T-helper 17 cell (primary cell): ENCODE measurements at places on chromosomes 12 and 14.

DNA sequence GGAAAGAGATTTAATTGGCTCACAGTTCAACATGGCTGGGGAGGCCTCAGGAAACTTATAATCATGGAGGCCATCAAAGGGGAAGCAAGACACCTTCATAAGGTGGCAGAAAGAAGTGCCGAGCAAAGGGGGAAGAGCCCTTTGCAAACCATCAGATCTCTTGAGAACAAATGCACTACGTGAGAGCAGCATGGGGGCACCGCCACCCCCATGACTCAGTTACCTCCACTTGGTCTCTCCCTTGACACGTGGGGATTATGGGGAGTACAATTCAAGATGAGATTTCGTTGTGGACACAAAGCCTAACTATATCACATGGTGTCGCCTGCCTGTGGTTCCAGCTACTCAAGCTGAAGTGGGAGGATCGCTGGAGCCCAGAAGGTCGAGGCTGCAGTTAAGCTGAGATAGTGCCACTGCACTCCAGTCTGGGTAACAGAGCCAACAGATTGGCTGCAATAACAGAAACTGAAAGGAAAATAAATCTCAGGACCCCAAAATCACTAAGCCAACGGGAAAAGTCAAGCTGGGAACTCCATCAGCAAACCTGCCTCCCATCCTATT, 10.0 kb upstream of the CDCA4 start:
- DNase-seq: no peak

GRCh38 chr12:28512406-28512805, 322.1 kb downstream of the CCDC91 start:
- no peak for DNase-seq

GRCh38 chr12:121239351-121240061, 29.6 kb downstream of the P2RX4 start:
- DNase-seq: no peak

GRCh38 chr14:86790408-86791364, 1202.3 kb downstream of the GALC start:
- DNase-seq: no peak

DNA sequence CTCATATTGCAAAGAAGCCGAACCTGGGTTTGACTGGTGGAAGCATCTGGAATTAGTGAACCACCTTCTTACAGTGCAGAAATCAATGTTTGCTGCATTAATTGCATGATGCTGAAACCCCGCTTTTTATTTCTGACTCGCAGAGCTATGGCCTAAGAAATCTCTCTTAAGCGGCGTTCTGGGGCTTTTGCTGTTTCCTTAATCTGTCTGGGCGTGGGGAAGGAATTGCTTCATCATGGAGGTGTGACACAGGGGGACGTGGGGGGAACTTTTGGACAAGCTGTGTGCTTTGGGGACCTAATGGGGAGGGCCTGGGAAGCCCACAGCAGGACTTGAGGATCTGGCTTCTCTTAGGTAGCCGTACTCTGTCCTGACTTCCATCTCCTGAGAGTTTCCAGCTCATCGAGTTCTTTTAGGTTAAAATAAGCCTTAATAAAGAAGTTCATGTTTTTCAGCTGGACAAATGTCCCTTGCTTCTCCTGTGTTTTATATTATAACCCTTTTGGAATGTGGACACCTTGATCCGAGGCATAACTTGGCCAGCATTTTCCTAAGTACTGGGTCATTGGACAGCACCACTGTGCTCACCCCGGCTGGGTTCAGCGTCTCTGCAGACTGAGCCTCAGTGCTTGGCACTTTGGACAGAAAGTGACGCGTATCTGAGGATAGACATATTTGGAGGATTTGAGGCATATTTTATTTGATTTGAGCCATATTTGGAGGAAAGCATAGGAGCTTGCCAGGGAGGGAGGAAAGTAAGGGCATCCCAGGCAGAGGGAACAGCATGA, 192.1 kb upstream of the MYL2 start:
- DNase-seq: no peak

DNA sequence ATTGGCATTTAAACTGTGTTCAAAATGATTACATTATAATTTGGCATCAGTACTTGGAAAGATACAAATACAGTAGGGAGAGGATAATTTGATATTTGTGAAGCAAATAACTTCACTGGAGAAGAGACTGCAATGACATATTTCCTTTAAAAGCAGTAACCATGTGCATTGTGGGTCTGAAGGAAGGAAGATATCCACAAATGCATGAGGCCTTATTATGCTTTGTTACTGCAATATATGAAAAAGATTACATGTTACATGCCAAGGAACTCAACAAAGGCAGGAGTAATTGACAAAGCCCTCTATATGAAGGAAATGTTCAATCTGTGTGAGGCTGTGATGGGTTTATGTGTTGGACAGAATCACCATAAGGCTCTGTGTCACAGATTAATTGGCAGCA, 391.5 kb downstream of the APAF1 start:
- DNase-seq: no peak

- DNase-seq: no peak
Measured at GRCh38 chr12:118432812-118433545, 56.6 kb downstream of the SUDS3 start.

DNA sequence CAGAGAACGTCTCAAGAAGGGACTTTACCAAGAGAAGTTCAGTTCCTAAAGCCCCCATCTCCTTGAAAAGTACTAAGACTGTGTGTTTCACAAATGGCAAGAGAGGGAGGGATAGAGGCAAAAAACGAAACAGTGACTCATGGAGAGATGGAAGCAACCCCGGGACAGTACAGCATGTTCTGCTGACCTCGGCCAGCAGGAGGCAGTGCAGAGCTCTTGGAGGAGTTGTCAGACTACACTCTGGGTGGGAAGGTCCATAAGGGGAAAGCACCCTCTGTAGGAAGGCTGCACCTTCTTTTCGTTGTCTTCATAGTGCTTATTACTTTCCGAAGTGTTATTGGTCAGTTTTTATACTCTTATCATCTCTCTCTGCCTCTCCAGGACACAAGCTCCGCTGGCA, 525.2 kb upstream of the CCDC196 start:
- peak; percentile 42 for DNase-seq

DNA sequence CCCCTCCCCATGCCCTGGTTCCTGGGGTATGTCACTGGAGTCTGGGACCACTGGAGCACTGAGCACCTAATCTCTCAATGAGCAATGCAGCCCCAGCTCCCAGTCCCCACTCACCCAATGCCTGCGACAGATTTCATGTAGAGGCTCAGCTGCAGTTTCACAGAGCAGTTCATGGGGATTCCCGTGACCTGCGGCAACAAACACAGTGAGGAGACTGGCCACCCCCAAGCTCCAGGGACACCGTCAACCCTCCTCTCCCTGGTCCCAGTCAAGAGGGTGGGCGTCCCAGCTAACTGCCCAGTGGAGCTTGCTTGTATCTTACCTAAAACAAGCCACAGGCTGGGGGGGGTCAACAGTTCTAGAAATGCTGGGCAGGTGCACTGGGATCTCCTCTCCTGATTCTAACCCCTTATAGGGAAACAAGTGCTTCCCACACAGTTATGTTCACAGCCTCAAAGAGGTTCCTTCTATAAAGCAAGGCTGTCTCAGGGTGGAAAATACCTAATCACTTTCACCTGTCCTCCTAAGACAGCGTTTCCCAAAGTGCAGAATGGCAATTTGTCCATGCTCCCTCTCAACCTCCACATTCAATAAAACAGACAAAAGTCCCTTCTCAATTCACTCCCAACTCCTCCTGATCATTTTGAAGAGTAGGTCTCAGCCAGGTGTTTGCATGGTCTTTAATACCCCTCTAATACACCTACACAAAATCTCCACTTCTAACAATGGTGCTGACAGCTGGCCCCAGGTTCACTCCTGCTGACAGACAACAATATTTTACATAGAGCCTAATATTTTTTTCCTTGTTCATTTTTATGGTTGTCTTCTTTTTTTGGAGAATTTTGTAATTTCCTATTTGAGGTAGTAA, 68.3 kb downstream of the SCARB1 start:
- no peak for DNase-seq

DNA sequence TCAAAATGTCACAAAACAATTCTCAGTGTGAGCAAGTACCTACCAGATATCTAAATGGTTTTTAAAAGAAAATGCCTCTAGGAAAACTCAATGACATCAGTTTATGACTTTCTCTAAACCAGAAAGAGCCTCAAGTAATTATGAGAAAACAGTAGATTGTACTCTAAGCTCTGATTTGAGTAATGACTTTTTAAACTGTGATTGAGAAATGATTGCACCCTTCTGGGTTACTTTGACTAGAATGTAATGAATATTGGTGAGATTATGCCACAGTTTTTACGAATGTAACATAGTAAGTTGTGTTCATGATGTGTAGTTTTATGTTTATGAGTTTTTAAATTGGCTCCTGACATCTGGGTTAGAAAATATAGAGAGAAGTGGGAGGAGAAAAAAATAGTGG, 68.8 kb downstream of the ALX1 start:
- no peak for DNase-seq

- no peak for DNase-seq
Measured at GRCh38 chr14:58077621-58078020, 74.4 kb downstream of the ARMH4 start.

DNA sequence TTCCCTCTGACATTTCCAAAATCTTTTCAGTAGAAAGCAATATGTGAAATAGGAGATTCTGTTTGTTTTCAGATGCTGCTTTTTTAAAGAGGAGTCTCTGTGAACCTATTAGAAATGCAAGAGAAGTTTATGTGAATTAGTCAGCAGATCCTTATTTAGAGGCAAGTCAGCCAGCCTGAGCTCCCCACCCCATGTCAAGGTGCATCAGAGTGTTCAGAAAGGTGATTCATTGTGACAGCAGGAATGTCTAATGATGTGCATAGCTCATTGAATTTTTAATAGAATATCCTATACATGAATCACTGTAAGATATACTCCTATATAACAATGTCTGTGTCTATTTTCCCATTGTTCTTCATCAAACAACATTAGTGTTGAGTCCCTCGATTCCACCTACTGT, 1222.4 kb upstream of the USP15 start:
- DNase-seq: no peak

DNA sequence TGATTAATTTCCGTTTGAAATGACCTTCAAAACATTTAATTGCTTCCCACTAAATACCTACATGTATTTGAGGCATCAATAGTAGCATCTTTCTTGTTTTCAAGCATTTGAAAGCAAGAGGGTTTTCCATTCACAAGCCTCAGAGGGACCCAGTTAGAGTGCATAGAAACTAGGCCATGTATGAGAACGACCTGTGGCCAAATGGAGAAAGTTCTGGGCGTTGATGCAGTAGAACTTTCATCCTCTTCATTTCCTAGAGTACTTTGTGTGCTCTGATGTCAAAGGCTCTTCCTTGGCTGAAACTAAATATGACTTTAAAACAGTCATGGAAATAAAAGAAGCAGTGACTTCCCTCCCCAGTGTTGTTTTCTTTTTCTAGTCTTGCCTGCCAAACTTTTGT, 944 bp upstream of the DHRS7 start:
- no peak for DNase-seq

DNA sequence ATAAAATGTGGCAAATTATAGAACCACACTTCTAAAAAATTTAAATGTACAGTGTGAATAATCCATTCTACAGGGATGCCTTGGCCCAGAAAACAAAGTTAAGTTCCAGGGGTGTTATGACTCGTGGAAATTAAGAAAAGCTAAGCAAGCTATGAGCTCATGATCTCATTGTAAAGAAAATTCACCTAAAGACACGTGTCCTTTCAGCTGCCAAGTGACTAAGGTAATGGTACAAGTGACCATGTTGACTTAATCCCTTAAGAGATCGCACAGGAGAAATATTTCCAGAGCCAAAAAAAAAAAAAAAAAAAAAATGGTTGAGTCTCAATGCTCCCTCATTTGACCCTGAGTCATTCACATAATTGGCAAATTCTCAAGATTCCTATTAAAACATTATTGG, 51.4 kb upstream of the ANO2 start:
- DNase-seq: no peak

DNA sequence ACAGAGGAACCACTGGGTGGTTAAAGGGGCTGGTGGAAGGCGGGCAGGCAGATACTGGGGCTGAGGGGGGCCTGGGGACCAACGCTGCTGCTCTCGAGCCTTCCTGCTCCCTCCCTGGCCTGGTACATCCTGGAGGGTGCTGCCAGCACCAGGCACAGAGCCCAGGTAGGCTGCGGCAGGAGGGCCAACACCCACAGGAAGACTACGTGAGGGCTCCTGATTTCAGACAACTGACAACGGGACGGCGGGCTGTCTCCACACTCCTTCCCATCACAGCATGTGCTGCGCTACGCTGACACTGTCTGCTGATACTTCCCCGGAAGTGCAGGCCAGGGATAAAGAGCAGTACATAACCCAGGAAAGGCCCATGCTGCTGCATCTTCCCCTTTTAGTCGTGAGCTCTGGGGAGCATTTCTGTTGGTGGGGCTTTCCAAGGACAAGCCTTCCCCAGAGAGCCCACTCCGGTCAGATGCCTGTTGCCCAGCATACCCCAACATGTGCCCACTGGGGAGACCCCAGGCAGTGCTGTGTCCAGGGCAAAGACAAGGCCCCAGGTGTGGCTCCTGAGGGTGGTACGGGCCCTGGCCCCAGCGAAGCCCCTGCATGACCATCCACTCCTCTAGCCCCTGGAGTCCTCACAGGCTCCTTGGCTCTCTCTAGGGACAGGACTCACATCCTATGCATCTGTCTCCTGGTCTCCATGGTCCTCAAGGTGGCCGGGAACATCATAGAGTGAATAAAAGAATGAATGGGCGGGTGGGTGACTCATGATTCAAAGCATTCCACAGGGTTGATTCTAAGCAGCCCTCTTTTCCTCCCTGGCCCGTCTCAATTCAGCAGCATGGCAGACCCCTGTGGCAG, 38.0 kb downstream of the CHGA start:
- no peak for DNase-seq

DNA sequence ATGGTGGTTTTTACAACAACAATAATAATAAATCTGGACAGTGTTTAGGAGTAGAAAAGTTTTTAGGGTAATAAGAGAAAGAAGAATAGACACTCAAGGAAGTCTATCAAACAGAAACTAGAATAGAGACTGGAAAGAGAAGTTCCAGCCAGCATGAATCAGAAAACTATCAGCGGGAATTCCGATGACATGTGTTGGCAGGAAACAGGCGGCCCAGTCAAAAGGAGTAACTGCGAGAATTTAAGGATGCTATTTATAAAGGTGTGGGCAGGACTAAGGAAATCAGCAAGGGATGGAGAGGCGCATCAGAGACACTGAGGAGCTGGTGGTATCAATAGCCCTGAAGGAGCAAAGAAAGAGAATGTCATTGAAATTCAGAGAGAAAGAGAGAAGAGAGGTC, 89.9 kb downstream of the TBX5 start:
- DNase-seq: no peak

DNA sequence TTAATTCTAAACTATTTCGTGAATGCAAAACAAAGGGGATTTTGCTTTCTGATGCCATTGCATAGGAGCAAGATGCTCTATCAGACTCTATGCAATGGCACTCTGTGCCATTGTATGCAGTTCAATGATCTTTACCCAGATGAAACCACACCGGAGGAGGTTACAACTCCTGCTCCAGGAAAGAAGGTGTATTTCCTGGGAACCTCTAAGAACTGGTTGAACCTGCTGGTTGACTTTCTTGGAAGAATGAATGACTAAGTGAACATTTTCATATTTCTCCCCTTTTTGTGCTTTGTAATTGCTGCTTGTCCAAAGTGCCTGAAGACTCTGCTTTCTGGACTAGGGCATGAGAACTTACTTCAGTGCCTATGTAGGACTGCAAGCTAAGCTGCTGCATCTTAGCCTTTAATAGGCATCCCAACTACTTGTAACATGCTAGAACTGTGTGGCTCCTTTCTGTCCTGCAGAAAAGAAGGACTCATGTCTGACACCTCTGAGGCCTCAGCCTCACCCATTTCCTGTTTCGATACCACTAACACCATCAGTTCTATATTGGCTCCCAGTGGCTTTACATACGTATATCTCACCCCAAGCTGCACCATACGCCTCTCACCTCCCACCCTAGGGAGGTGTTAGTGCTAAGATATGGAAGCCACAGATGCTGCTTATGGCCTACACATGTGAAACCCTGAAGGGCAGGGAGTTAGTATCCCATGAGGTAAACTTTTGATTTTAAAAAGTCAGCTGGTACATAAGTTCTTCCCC, 193.5 kb upstream of the CNOT2 start:
- DNase-seq: no peak
